ENCODE measurements at places on chromosomes 13 and 19. TPM values are rescaled to one million over a fixed set of nuclear protein-coding genes. Genes with fewer than 3 reads are reported as not detected.
A peak's percentile ranks its signal among the peaks of the same experiment; 100 is the strongest.

DNA sequence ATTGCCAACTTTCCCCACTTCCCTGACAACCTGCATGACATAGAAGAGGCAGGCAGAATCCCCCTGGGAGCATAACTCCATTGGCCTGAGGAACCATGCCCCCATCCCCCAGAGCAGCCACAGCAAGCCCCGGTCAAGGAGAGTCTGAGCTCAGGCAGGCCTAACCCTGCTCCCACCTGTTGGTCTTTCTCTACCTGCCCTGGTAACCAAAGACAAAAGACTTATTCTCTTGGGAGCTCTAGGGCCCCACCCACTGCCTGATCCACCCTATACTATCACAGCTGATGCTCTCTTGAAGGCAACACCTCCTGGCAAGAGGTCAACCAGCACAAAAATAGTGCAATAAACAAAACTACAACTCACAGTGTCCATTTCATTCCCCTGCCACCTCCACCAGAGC is 59.3 kb downstream of the TNFSF13B start:
- DNase-seq: no peak
- H3K36me3 ChIP-seq: no peaks in the 10 kb centered on the region
- H3K27ac ChIP-seq: no peak overlapping the region
- peaks cover 9% of the 10 kb centered on the region for H3K27me3 ChIP-seq
- peaks cover 1% of the 10 kb centered on the region for H3K4me1 ChIP-seq
- no peak overlapping the region for H3K4me3 ChIP-seq

DNA sequence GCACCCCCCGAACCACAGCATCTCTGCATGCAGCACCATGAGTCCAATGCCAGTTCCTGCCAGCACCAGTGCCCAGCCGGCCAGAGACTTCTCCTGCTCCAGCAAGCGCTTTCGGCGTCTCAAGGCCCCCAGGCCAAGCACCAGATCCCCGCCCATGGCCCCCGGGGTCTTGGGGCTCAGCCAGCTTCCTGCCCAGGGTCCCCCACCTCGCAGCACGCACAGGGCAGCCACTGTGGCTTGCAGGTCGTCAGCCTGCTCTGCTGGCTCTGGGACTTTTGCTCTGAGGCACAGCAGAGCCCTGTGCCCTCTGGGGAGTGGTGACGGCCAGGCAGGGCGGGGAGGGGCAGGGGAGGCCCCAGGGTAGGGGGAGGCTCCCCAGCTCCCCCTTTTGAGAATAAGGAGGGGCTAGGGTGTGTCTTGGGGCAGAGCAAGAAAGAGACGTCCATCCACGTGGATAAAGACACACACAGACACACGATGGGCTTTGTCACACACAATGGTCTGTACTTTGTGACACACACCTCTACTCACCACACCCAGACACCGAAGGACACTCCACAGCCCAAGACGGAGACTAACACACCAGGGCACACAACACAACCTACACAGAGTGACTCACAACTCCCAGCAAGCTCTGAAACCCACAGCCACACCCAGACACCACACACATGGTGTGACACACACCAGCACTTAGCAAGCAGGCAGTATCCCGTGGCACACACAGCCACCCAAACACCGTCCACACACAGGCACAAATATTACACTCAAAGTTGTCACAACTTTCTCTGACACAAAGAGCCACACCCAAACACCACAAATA is at the start of gene KCNN4:
KCNN4 (minus strand) TSS at position 268 of the 820 bp plus-strand sequence; CDS start at position 156, 112 bp downstream.
- H3K4me3 ChIP-seq: peak within 1 kb of the TSS; percentile 84
- peak within 1 kb of the TSS; percentile 84 for H3K27ac ChIP-seq
- H3K4me1 ChIP-seq: peaks cover 62% of the 10 kb centered on the region

Gene CEACAM20
- not detected for total RNA-seq

Gene ZNF763
- 6.1 TPM for total RNA-seq

Gene MEF2B
- 5.2 TPM for total RNA-seq

DNA sequence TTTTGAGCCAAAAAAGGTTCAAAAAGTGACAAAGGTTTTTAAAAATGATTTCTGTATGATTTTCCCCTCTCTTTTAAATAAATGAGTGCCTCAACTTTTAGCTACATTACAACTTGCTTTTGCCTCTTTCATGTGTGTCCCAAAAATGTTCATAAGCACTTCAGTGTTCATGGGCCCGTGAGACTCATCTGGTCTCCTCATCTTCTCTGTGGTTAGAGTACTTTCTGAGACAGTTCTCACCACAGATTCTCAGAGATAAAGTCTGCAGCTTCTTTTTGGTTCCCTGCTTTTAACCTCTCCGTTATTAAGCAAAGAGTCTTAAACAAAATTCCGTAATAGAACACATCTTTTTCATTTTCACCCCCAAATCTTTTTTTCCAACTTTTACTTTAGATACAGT is 156.9 kb downstream of the DLEU7 start:
- peak overlapping the region; percentile 1 for H3K4me3 ChIP-seq
- no peak for DNase-seq
- H3K27me3 ChIP-seq: peaks cover 4% of the 10 kb centered on the region
- H3K4me1 ChIP-seq: peaks cover 13% of the 10 kb centered on the region
- H3K27ac ChIP-seq: no peak overlapping the region
- no peaks in the 10 kb centered on the region for H3K36me3 ChIP-seq

- H3K27ac ChIP-seq: no peak overlapping the region
- no peak for DNase-seq
- H3K27me3 ChIP-seq: peaks cover 3% of the 10 kb centered on the region
- no peak overlapping the region for H3K4me3 ChIP-seq
Observed at GRCh38 chr13:66219506-66219905, 1010.6 kb downstream of the PCDH9 start.

Gene PSG2
- not detected for total RNA-seq

- H3K36me3 ChIP-seq: peaks cover 52% of the 10 kb centered on the region
- H3K27ac ChIP-seq: peak overlapping the region; percentile 15
- H3K4me1 ChIP-seq: peaks cover 58% of the 10 kb centered on the region
- H3K4me3 ChIP-seq: no peak overlapping the region
Observed at GRCh38 chr13:48507021-48507420, 25.9 kb downstream of the RCBTB2 start.

DNA sequence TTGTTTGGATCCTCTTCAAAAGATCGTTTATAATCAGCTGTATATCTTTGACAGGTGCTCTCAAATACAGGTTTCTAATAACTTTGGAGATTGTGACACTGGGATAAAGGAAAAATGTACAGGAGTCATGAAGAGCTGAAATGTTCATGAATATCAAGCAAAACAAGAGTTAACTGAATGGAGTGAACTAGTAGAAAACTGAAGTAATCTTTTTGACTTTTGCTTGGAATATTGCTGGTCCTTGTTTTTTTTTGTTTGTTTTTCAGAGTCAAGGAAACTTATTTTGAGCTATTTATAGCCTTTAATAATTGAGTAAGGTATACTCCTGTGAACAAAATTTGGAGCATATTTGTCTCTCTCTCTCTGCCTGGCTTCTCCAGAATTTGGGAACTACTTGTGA is 25.3 kb downstream of the MED4 start:
- H3K4me3 ChIP-seq: no peak overlapping the region
- no peak overlapping the region for H3K27ac ChIP-seq
- H3K27me3 ChIP-seq: no peaks in the 10 kb centered on the region
- DNase-seq: no peak

- no peaks in the 10 kb centered on the region for H3K27me3 ChIP-seq
- no peak for DNase-seq
- H3K4me1 ChIP-seq: no peaks in the 10 kb centered on the region
- no peak overlapping the region for H3K27ac ChIP-seq
Observed at GRCh38 chr13:71412231-71412630, 454.8 kb downstream of the DACH1 start.

Gene ZNF569
- 12.9 TPM for total RNA-seq

- peaks cover 18% of the 10 kb centered on the region for H3K36me3 ChIP-seq
- DNase-seq: no peak
- H3K27ac ChIP-seq: peak overlapping the region; percentile 21
- no peaks in the 10 kb centered on the region for H3K4me1 ChIP-seq
- H3K27me3 ChIP-seq: no peaks in the 10 kb centered on the region
Observed at GRCh38 chr19:7419777-7420439, 68.9 kb downstream of the PEX11G start.

Gene RPS19
- total RNA-seq: 3,237 TPM
